H54 (cell line): ENCODE measurements at places on chromosomes 2 and 18.
A peak's percentile ranks its signal among the peaks of the same experiment; 100 is the strongest.

DNA sequence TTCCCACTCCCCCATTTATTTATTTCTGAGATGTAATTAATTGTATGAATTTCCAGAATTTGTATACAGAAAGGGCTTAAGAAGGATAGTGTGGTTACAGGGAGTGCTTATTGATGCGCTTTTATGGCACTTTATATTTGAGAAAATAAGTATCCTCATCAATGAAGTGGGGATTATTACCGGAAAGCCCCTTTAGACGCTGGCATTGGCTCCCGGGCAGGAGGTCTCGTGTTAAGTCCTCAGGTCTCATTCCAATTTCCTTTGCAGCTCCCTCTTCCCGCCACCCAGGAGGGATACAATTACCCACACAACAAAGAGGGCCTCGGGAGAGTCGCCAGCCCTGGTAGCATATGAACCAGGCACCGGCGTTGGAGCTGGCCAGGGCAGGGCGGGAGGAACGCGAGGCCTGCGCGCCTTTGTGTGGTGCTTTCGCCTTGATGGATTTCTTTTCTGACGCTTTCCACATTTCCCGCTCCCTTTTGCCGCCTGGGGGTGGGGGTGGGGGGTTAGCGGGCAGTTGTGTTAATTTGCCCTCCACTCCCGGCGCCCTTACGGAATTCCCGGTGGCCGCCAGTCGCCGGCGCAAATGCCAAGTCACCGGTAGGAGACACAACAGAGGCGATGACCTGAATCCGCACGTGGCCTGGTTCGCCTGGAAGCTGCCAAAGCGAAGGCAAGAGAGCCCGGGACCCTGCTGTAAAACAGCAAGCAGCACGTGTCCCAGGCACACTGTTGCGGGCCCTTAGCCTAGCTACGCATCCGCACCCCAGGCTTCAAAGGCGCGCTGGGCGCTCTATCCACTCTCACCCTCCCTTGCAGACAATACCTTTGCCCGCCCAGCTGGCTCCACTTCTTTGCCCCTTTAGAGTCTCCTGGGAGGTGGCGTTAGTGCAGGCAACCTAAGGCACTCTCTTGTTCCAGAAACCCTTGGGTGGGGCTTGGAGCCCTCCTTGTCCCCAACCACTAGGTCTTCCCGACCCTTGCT is 3.3 kb downstream of the GAD1 start:
- DNase-seq = no peak

GRCh38 chr2:241378816-241379215 is 22.7 kb downstream of the FARP2 start:
- DNase-seq = no peak

- DNase-seq = peak; percentile 50
Observed at GRCh38 chr2:169109502-169110409, 40.4 kb downstream of the DHRS9 start.

DNA sequence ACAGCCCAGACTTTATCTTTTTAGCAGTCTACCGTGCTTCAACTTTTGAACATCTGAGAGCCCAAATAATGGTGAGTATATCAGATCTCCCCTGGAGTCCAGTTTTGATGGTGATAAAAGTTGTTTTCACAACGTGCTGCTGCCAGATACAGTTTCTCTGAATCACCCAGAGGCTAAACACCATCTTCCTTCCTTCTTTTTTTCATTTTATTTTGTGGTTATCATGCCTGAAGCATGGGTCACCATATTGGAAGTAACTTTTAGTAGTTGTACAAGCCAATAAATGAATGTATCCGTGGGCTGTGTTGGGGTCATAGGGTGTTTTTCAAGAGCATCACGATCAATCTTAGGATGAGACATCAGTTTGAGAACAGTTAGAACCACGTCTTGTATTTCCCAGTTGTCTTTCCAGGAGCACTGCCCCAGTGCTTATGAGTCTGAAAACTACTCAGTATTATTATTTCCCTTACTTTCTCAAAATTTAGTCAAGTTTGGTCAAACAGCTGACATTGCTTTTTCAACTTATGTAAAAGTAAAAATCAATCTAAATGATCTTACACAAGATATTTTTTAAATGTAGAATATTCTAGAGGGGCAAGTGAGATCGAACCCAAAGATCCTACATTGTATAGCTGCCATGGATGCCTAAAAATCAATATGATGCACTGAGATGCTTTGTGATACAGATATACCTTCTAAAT is 311.4 kb downstream of the CTNNA2 start:
- no peak for DNase-seq

DNA sequence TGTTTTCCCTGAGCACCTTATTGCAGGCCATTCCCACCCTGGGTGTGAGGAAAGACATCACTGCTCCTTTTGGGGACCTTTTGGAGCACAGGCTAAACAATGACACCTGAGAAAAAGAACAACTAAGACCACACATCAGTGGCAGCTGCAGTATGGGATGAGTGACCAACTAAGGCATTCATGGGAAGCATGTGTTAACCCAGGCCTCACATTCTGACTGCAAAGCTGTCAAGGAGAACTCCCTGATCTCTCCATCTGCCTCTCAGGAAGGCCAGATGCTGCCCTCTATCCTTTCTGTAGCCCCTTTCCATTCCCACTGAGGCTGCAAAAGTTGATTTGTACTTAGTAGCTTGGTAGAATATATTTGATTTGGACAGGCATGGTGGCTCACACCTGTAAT is 277.7 kb upstream of the FBXO11 start:
- no peak for DNase-seq

DNA sequence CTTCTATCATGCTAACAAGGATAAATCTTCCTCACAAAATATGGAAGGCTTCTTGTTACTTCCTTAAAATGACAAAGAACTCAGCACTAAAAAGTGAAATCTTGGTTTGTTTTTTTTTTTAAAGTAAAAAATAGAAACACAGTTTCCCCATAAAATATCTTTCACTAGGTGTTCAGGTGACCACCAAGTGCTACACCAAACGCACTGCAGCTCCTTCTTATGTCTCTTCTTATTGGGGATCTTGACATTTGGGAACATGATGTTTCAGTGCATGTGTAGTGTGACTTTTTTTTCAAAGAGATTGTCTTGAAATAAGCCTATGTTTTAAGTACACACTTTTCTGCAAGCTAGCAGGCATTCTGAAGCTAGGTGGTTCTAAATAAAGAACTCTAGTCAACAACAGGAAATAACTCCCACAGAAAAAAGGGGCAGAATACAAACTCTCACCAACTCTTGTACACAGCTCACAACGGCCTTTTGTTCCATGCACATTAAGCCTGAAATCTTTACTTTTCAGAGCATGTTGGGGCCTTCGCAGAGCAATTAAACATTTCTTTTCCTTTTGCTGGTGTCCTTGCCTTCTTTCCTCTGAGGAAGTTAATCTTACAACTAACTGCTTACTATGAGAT is 13.2 kb upstream of the SERTAD2 start:
- no peak for DNase-seq

DNA sequence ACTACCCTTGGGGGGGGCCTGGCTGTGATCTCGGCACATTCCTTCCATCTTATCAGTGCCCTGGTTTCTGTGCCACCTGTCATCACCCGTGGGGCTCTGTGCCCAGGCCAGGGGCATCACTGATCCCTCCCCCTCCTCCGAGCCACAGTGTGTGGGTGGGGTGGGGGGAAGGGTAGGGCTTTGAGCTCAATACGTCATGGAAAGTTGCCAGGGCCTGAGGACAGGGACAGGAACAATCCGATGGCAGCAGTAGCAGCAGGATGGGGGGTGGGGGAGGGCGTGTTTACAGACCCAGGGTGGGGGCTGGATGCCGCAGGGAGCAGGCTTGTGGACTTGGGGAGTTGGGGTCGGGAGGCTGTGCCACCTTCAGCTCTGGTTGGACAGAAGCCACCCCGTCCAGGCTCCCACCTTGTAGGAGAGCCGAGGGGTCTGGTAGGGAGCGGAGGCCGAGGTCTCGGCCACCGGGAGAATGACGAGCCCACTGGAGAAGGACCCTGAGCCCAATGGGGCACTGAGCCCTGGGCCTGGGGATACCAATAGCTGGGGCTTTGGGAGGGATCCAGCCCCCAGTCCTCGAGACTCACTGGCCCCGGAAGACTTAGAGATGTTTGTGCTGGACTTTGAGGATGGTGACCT is 3.5 kb downstream of the SLC4A3 start:
- DNase-seq = no peak

GRCh38 chr18:35024965-35025364 is 16.2 kb upstream of the MAPRE2 start:
- DNase-seq = no peak

GRCh38 chr2:239173301-239173700 is 227.5 kb downstream of the HDAC4 start:
- DNase-seq = no peak

DNA sequence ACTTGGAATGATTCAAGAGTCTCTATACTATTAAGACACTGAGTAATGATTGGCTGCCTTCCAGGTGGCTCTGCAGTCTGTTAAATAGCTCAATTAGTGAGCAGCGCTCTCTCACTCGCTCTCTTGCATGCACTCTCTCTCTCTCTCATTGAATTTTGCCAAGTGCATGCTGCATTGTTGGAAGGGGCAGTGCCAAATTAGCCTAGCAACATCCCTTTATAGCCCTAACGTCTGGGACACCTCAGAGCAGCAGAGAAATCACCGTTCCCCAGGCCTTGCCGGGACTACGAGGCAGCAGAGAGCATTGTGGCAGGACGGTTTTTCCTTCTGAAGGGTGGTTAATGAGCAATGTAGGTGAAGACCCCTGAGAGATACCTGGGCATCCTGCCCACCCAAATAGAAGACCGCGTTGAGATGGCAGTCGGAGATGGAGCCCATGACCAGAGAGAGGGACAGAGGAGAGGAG is 447.6 kb upstream of the POU3F3 start:
- no peak for DNase-seq

DNA sequence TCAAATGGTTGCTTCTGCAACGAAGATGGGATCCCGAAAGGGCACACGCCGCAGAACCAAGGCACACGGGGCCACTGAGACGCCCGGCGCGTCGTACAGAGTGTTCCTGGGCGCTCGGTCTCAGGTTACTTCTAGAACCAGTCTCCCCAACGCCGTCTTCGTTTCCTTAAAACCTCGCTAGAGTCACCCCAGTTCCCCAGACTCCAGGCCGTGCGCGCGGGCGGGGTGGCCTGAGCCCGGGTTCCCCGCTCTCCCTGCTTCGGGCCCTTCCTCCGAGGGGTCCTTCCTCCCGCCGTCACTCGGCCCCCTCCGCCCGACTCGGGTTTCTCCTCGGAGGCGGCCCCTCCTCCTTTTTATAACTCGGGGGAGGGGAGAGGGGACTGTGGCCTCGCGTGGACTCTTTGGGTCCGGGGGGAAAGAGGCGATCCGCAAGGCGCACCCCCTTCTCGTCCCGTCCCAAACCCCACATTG is 774 bp upstream of the FZD7 start:
- peak; percentile 66 for DNase-seq

DNA sequence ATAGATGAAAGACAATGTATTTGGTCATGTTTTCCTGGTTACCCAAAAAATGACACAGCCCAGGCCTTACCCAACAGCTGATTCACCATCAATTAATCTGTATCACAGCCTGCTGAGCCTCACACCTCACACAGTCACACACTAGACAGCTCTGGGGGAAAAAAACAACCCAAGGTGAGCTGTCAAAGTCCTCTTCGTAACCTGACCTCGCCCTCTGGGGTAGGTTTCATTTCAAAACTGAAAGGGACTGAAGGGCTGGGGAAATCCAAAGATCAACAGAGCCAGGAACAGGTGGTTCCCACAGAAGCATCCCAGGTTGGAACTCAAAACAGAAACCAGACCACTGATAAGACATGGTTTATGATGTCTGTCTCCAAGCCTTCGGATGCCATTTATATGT is 18.2 kb upstream of the PCBP1 start:
- DNase-seq = no peak

DNA sequence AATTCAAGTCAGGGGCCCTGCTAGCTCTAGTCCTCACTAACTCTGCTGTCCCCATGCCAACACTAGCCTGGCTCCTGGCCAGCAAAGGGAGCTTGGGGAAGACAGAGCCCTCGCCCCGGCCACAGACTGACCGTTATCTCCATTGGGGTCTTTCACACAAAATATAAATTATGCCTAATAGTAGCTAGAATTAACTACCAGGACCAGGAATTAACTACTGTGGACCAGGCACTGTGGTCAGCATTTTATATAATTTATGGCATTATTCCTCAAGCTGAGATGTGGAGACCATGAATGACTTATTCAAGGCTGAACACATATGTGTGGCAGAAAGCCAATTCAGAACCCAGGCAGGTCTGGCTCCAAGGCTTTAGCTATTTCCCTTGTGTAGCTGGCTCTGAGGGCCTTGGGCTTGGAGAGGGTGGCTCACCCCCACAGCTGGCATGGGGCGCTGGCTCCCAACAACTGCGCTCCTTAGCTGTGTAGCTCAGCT is 49.2 kb downstream of the CELF4 start:
- no peak for DNase-seq

- DNase-seq = no peak
Observed at GRCh38 chr2:167862296-167862695, 385.1 kb downstream of the STK39 start.

- no peak for DNase-seq
Observed at GRCh38 chr2:128458505-128458904, 139.8 kb upstream of the HS6ST1 start.

DNA sequence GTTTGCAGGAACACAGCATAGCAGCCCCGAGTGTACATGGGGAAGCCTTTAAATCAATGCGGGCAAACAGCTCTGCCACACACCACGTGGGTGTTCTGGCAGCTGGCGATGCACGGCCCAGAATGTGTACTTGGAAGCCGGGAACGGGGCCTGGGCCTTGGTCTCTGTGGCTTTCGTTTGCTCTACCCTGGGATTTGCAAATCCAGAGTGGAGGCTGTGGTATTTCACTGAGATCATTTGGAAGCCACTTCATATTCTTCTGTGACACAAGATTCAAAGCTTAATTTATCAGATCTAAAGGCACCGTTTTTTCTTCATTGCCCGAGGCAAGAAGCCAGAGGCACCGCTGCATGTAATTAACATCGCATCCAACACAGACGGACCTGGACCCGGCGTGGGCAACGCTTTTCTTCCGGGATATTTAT is 246.3 kb upstream of the MYT1L start:
- no peak for DNase-seq

GRCh38 chr2:189818249-189819038 is 34.2 kb downstream of the PMS1 start:
- DNase-seq = no peak

DNA sequence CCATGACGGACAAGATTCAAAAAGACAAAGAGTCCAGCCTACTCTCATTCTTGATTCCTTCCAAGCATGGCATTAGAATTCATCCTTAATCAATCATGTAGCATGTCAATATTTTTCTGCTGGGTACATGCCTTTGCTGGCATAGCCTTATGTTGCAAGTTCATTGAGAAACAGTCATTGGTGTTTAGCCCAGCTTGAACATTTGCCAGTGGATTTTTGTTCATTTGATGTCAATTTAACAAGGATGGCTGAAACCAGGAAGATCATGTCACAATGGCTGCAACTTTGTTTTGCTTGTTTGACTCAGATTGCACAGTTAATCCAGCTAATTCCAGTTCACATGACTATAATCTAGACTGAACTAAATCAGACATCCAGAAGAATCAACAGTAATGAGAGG is 1132.2 kb downstream of the LRP1B start:
- no peak for DNase-seq

GRCh38 chr18:79911344-79912270 is 39.8 kb downstream of the SLC66A2 start:
- DNase-seq = no peak
